ENCODE measurements at places on chromosomes 2 and 18.

GRCh38 chr2:135685361-135685760 is 56.3 kb upstream of the UBXN4 start:
- no peak for DNase-seq

DNA sequence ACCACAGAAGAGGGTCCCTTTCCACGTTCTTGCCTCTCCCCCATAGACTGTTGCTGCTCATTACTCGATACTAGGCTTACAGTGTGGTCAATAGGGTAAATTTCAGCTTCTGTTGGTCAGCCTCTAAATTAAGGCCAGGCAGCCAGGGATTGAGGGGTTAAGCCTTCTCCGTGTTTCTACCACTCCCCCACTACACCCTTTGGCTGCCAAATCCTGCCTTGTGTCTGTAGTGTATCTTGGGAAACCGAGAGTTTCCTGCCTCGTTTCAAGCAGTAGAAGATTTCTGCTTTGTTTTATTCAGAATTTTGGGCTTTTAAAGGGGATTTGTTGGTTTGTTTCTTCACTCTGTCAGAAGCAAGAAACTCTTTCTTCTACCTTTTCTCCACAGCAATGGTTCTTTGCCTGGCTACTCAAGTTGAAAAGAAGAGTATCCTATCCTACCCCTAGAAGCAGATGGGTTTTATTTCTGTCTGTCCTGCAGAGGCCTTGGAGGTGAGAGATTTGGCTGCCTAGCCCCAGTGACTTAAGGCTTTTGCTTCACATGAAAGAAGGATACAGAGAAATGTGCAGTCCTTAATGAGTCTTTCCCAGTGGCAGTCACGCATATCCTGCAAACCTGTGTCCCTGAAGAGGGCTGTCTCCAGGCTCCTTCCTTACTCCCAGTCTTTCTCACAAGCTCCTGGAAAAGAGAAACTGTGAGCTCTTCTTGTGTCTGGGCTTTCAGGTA is 261.5 kb upstream of the TANK start:
- DNase-seq: no peak

DNA sequence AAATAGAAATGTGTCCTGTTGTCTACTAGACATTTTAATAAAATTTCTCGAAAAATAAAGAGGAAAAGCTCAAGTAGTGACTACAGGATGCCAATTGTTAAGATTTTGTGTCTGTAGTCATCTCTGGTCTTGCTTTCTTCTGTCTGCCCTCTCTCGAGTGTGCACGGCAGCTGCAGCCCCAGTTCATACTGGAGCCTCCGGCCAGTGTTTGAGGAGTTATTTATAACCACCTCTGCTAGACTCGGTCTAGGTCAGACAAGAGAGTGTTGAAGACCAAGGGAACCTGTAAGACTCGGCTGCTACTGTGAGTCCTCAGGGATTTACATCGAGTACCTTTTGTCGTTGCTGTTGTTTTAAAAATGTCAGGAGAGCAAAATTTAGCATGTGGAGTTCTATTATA is 810.1 kb upstream of the POU3F3 start:
- DNase-seq: no peak

GRCh38 chr2:223786236-223786635 is 51.1 kb downstream of the AP1S3 start:
- no peak for DNase-seq

GRCh38 chr2:1898461-1899395 is 154.4 kb upstream of the PXDN start:
- no peak for DNase-seq

DNA sequence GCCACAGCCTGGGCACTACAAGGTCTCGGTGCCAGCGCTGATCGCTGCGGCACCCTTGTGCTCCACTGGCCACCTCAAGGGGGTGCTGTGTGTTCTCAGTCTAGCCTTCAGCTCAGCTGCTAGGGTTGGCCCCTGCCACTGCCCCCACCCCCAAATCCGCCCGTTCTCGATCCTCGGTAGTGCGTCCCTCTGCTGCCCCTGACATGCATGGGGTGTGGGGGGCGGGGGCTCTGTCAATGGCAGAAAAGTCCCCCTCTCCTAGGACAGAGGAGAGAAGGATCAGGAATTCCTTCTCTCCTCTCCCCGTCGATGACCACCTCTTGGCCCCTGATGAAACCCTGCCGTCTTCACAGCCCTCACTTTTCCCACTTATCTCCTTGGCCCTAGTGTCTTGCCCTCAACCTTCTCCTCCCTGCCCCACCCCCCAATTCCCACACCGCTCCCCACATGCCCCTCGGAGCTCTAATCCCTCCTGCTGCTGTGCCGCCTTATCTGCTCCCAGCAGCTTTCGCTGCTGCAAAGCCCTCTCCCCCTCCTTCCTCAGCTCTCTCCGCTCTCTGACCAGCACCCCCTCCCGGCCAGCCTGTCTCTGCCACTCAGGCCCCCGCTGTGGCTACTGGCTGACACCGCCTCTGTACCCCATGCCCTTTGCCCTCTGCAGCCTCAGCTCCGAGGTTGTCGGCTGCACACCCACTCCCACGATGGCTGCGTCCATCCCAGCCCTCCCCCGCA is 4.3 kb upstream of the ASIC4 start:
- DNase-seq: no peak

DNA sequence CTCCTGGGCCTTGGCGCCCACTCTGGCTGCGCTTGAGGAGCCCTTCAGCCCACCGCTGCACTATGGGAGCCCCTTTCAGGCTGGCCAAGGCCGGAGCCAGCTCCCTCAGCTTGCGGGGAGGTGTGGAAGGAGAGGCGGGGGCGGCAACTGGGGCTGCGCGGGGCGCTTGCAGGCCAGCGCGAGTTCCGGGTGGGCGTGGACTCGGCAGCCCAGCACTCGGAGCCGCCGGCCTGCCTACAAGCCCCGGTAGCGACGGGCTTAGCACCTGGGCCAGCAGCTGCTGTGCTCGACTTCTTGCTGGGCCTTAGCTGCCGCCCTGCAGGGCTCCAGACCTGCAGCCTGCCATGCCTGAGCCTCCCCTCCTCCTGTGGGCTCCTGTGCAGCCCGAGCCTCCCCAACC is 141.5 kb upstream of the SLC39A10 start:
- no peak for DNase-seq

DNA sequence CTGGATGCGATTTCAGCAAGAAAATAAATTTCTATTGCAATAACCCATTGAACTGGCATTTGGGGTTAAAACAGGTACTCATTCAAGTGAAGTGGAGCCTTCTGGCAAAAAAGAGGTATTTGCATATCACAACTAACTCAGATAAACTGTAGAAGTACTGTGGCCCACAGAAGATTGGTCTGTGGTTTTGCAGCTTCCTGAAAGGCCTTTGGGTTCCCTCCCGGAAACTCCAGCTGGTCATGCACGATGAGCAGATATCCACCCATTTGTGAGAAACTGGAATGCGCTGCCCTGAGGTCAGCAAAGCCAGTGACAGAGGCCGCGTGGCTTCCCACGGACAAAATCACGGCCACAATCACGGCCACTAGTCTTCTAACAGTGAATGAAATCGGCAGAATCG is 106.3 kb downstream of the EPHA4 start:
- no peak for DNase-seq

Measured in stimulated activated naive B cell treated with anti-CD40 and anti-IgM and Interleukin-4, amounts not matched to agents 10 μg/mL and 1 μg/mL and 100 μg/mL, for 72 hours (primary cell).